ENCODE measurements at places on chromosomes 1 and 21.
A peak's percentile ranks its signal among the peaks of the same experiment; 100 is the strongest.

GRCh38 chr1:189783456-189783855 is 694.2 kb downstream of the BRINP3 start:
- DNase-seq, result no peak

DNA sequence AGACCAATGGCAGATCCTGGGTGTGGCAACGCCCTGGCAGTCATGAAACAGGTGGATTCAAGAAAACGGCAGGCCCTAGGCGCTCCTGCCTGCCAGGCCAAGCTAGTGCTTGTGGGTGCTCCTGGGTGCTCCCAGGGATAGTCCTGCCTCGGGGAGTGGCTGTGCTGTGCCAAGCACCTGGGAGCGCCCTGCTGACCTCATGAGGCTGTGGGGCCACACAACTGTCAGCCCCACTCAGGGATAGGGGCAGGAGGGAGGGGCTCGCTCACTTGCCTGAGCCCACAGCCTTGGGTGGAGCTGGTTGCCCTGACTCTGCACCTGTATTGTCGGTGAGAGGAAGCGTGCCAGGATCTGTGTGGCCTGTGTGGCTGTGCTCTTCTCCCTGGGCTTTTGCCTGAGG is 9.4 kb downstream of the SNAP47 start:
- DNase-seq, result no peak

- DNase-seq, result peak; percentile 31
Measured at GRCh38 chr1:180188091-180188506, 33.4 kb downstream of the QSOX1 start.

DNA sequence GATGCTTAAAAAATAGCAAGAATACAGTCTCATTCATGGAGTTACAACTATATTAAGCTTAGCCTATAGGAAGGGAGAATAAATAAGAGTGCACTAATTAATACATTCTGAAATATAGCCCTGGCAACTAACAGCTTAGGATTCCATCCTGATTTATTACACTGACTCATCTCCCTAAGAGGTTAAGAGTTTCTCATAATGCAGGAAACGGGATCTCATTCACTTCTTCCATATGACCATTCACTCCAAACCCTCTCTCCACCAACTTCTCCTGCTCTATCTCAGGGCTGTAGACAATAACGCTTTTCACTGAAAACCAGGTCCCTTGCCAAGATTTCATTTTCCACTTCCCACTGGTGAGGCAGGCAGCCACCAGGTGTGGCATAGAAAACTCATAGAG is 168.5 kb upstream of the PLD5 start:
- DNase-seq, result no peak
